Endothelial cell of umbilical vein (primary cell): ENCODE measurements at places on chromosomes 6 and 20. TPM values are rescaled to one million over a fixed set of nuclear protein-coding genes. Genes with fewer than 3 reads are reported as not detected.

- peak; percentile 69 for DNase-seq
These were observed 46.8 kb upstream of the SLCO4A1 start for GRCh38 chr20:62595491-62595890.

DNA sequence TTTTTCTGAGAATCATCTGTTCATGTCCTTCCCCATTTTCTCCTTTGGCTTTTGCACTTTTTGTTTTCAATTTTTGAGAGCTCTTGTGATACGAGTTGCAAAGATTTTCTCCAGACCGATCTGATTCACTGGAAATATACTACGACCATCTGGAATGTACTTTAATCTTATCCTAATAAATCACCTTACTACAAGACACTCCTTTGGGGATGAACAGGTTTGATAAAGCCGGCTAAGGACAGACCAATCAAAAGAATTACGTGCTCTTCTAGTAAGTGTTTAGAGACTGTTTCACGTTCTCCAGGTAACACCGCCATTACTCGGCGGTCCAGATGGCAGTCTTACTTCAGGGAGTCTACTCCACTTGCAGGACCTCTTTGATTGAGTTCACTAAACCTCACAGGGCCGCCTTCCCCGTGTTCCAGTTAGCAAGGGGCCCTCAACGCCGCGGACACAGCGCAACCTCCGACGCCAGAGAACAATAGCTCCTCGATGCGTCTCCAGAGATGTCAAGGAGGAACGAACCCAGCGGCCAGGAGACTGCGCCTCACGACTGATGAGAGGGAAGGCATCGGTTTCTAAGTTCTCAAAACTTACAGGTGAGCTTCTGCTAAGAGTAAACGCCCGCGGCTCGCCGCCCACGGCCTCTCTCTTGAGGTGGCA lies 920 bp upstream of the WTAP start:
- DNase-seq = no peak

DNA sequence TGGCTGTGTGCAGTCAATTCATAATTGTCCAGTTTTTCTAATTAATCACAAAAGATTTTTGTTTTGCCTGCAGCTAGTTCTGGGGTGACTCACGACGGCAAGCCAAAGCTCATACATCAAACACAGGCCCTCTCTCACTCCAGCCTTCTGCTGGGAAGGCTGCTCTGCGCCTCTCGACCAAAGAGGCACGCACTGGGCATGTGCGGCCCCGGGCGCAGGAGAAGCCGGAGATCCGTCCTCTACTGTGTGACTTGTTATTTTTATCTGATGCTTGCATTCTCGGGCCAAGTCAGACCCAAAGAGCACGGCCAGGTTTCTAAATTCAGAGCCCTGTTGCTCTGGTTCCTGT lies 98.5 kb downstream of the TFAP2A start:
- no peak for DNase-seq

GRCh38 chr20:36102809-36103596 lies 51.5 kb upstream of the EPB41L1 start:
- DNase-seq = peak; percentile 21

DNA sequence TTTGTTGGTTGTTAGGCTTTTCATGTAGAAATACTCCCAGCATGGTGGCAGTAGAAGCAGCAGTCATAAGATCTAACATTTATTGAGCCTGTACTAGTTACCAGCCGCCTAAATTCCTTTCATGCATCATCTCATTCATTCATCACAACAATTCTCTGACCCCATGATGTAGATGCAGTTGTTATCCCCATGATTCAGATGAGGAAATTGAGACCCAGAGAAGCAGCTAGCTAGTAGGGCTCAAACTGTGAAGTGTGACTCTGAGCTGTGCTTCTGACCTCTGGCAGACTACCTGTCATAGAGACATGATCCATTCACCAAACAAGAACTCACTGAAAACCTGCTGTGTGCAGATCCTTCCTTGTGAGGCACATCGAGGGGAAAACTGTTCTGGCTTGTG lies 16.9 kb downstream of the RREB1 start:
- no peak for DNase-seq

- no peak for DNase-seq
These were observed 66.0 kb upstream of the KIF16B start for GRCh38 chr20:16639027-16639941.

- no peak for DNase-seq
These were observed 51.6 kb upstream of the CHD6 start for GRCh38 chr20:41669708-41670263.

- DNase-seq = no peak
These were observed 114.5 kb downstream of the EDN1 start for GRCh38 chr6:12404651-12405050.

DNA sequence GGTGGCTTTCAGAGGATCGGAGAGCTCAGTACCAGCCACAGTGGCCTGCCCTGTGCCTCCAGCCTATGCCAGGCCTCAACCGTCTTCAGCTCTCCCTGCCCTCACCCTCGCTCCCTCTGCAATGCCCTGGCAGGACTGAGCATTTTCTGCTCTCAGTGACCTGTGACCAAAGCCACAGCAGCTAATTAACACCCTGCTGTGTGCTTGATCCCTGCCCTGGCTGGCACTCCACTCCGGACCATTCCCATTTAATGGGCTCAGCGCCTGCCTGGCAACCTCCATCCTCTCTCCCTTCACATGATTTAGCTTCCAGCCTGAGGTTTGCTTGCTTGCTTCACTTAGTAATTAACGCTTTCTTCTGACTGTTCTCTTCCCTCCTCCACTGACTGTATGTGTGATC lies 287.5 kb downstream of the LRFN2 start:
- DNase-seq = no peak

DNA sequence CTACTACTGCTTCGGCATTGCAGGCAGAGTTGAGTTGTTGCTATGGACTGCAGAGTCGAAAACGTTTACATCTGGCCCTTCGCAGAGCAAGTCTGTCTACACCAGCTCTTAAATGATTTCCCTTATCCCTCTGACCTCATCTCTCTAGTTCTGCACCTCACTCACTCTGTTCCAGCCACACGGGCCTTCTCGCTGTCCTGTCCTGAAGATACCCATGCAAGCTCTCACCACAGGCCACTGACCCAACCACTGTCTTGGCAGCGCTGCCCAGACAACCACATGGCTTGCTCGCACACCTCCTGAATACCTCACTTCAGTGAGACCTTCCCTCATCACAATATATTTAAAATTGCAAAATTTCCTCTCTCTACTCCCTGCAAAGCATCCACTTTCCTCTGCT lies 31.4 kb downstream of the B4GALT5 start:
- no peak for DNase-seq

DNA sequence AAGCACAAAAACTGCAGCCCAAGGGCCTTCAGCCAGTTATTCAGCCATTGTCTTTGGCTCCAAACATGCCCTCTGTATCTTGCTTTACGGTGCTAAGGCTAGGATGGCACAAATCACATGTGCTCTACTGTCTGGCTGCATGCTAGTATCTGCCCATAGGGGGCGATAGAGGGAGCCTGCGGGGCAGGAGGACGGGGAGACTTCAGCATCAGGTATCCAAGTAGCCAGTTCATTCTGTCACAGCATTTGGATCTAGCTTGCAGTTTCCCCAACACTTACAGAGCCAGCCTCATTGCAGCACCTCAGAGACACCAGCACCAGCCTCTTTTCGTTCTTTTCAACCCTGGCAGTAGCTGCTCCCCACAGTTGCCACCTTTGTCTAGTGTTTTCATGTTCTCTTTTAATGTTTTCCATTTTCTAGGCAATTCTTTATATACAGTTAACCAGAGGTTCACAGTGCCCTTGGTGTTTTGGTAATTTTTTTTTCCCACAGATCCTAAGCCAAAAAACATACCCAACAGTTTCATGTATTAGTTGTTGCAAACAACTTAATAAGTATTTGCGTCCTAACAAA lies 705.9 kb downstream of the PTPRT start:
- no peak for DNase-seq

- DNase-seq = no peak
These were observed 32.2 kb downstream of the CARMIL1 start for GRCh38 chr6:25311331-25311840.

DNA sequence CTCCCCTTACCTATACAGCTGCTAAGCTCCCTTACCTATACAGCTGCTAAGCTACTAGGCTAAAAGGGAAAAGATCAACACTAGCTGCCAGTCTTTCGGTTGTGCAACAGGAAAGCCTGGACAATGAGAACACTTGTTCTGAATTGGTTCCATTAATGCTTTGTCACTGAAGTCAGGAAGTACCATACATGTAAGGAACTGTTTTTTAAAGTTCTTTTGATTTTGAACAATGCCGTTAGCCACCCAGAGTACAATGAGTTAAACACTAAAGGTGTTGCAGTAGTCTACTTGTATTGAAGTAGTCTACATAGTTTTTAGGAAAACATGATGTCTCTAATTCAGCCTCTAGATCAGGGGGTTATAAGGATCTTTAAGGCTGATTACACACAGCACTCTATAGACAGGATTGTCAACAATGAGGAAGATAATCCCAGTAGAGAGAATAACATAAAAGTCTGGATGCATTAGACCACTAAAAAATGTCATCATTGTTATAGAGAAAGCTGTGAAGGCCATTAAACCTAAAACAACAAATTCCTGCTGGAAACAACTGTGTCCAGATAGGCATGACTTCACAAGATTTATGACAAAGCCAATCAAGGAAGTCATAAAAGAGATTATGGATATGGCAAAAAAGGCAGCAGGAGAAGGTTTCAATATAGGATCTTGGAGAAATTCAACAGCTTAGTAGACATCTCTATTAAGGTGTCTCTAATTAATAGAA lies 306.3 kb downstream of the PHF3 start:
- no peak for DNase-seq

DNA sequence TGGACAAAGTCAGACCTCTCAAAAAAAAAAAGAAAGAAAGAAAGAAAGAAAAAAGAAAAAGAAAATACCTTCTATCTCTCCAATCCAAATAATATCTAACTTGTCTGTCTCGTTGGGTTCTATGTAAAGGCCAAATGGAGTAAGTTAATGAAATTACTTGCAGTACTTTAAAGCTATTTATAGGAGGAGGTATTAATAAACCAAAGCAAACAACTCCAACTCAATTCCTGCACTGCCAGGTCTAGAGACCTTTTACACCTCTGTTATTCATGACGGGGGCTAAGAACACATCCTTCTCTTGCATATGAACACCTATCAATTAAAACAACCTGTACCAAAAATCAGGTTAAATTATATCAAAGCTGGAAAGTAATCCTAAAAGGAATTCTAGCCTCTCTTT lies 80.6 kb downstream of the MAP3K5 start:
- no peak for DNase-seq

GRCh38 chr6:135577059-135577538 lies 79.6 kb upstream of the AHI1 start:
- DNase-seq = no peak

FRS3 gene
- 5.2 and 5.7 TPM in 2 replicates for polyA plus RNA-seq

DOK5 gene
- polyA plus RNA-seq = 3.5 TPM in 2 replicates

ZGPAT gene
- 23.1 and 24.4 TPM in 2 replicates for polyA plus RNA-seq

HAO1 gene
- not detected in 2 replicates for polyA plus RNA-seq

ARMH2 gene
- not detected in 2 replicates for polyA plus RNA-seq

SOX18 gene
- polyA plus RNA-seq = 20.9 and 21.8 TPM in 2 replicates

CCN6 gene
- not detected in 2 replicates for polyA plus RNA-seq

CST5 gene
- not detected in 2 replicates for polyA plus RNA-seq

RBM24 gene
- polyA plus RNA-seq = 6.6 and 12.1 TPM in 2 replicates

PRRC2A gene
- 88.4 and 114 TPM in 2 replicates for polyA plus RNA-seq
